ENCODE measurements at places on chromosomes 4 and X.

DNA sequence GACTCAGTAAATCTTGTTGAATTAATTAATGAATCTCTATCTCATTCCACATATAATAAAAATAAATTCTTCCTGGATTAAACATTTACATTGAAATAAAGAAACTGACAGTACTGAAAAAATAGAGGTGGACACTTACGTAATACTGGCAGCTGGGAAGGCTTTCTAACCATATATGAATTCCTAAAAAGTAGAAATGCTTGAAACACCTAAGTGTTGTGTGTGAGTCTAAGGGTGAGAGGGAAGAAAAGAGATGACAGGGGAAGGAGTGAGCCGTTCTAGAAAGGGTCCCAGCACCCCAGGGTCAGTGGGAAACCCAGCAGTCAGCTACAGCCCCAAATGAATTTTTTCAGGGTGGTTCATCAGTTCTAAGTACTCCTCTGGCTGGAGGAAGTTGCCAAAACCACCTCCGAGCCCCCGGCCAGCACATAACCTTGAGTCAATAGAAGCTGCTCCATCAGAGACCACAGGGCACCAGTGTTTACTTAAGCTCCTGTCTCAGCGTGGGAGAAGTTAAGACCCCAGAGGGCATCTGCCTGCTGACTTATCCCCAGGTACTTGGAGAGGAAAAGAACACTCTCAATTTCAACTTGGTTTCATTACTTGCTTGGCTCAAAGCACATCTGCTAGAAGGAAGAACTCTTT, 18.3 kb downstream of the GAB3 start:
- no peak for DNase-seq

GRCh38 chr4:189355590-189355989, 585.1 kb upstream of the FRG1 start:
- no peak for DNase-seq

DNA sequence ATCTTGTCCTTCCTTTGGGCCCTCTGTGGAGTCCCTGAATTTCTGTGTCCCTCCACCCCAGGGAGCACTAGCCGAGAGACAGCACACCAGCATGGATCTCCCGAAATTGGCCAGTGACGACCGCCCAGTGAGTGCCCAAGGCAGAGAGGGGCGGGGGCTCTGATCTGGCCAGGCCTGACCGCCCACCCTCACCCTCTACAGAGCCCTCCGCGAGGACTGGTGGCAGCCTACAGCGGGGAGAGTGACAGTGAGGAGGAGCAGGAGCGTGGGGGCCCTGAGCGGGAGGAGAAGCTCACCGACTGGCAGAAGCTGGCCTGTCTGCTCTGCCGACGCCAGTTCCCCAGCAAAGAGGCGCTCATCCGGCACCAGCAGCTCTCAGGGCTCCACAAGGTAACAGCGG, 8.4 kb upstream of the UBA1 start:
- no peak for DNase-seq

GRCh38 chr4:184817494-184818215, 8.1 kb downstream of the ACSL1 start:
- DNase-seq, result no peak

GRCh38 chr4:142866685-142867084, 20.6 kb upstream of the INPP4B start:
- DNase-seq, result no peak

- no peak for DNase-seq
These were observed 96.0 kb downstream of the RASGEF1B start for GRCh38 chr4:81375745-81376144.

DNA sequence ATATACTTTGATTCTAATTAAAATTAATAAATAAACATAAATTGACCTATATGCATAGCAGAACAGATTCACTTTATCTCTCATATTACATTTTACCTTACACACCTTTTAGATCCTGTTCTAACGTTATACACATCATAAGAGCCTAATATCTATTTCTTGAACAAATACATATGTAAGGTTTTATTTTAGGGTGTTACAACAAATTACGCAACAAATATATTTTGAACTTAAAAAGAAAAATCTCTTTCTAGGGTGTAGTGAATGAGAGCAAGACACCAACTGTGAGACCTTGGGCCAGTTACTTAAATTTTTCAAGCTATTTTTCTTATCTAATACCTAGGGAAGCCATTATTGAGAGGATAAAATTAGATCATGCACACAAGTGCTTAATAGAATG, 191.2 kb downstream of the CFAP299 start:
- DNase-seq, result no peak

DNA sequence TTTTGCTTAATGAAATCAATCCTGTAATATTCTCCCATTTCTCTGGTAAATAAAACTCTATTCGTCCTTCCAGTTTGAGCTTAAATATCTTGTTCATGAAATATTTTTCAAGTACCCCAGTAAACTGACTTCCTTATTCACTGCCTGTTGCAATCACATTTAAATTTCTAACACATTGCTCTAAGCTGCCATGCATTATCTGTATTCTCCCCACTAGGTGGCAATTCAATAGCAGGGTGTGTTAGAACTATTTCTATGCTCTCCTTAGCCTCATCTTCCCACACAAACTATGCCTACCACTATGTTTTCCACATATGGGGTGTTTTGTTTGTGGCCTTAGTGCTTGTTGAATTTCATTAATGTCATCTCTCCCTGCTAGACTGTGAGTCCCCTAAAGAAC, 377.1 kb upstream of the HS3ST1 start:
- no peak for DNase-seq

DNA sequence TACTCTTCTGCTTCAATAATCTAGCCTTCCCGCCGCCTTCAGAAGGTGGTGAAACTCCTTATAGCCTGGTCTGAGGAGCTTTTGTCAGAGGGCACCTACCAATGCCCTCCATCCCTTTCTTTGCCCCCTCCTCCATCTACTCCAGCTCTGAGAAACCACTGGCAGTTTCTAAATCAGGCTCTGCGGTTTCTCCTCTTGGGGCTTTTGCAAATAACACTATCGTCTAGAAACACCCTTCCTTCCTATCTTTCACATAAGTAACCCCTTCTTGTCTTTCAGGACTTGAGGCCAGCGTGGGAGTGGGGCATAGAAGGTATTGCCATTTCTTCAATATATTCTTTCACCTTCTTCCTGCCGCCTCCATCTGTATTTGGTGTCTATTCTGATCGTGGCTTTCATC, 1.2 kb upstream of the EFHC2 start:
- no peak for DNase-seq

DNA sequence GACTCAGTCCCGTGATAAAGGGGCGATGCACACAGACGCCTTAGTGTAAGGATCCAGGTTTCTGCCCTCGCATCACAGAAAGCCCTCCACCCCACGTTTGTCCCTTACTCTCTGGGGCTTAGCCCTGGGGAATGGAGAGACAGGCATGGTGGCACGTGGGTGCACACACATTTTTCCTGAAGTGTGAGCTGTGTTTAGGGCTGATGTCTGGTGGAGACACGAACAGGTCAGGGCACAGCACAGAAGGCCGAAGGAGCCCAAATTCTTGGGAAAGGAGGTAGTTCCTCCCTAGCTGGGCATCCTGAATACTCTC, 84.3 kb upstream of the DHRSX start:
- DNase-seq, result no peak

DNA sequence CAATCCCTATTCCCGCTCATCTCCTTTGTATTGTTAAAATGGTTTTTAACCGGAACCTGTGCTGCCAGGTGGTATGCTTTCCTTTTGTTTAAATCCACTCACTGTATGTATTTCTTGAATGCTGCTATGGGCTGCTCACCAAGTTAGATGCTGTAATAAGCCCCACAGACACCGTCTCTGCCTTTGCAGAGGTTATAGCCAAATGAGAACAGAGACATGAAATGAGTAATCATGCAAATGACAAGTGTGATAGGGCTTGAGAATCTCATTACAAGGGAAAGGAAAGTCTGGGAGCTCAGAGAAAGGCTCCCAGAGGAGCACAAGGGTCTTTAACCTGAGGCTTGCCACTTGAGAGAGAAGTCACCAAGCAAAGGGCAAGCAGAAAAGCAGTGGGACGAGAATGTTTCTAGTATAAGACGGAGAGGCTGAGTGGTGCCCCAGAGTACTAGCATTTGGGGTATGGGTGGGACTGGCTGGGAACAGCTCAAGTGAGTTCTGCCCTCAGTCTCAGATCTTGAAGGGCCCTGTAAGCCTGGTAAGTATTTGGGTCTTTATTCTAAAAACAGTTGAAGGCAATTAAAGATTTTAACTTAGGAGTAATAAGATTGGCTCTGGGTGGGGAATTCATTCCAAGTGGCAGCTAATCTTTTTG, 110.8 kb upstream of the H2AZ1 start:
- DNase-seq, result no peak

DNA sequence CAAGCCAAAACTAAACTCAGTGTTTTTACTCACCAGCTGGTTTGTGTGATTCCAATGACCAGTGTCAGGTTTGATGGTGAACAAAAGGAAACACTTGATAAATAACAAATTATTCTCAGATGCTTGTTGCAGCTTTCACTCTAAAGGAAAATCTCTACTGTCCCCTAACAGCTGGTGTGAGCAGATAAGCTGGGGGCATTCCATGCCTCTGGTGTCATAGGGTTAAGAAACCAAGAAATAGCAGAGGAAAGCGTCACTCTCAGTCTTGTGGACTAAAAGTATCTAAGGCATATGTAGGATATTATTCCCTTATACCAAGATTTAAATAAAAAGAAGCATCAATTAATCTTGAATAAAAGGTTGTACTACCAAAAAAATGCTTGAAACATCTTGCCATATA, 24.3 kb downstream of the TRPC5 start:
- no peak for DNase-seq

- no peak for DNase-seq
These were observed 64.3 kb upstream of the HELT start for GRCh38 chr4:184953971-184954370.

DNA sequence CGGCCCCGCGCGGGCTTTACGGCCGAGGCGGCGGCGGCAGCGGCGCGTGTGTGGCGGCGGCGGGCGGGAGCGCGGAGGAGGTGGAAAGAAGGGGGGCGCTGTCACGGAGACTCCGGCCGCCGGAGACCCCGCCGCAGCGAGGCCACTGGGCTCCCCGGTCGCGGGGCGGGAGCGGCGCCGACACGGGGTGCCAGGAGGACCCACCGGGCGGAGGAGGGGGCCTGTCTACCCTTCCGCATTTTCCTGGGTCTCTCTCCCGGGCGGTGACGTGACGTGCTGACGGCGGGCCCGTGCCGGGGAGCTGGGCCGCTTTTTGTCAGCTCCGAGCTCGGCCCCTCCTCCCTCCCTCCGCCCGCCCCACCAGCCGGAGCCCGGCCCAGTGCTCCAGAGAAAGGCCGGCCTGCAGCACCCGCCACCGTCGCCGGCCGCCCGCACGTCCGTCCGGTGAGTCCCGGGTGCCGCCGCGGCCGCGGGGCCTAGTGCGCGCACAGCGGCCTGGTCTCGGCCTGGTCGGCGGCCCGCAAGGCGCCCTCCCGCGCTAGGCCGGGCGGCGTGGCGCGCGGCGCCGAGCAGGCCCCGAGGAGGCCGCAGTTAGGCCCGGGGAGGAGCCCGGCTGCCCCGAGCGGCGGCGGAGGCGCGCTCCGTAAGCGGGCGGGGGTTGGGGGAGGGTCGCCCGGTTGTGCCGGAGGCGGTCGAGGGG, at the start of gene ZFX:
ZFX (plus strand) TSS at position 379 of the 700 bp plus-strand sequence. CDS start 23,014 bp downstream, outside the sequence.
- no peak for DNase-seq

GRCh38 chrX:76279007-76279406, 106.1 kb downstream of the PBDC1 start:
- DNase-seq, result no peak

GRCh38 chrX:140949233-140949632, 53.2 kb upstream of the SPANXB1 start:
- DNase-seq, result no peak

GRCh38 chr4:172344308-172344938, 531.2 kb downstream of the GALNTL6 start:
- DNase-seq, result no peak

DNA sequence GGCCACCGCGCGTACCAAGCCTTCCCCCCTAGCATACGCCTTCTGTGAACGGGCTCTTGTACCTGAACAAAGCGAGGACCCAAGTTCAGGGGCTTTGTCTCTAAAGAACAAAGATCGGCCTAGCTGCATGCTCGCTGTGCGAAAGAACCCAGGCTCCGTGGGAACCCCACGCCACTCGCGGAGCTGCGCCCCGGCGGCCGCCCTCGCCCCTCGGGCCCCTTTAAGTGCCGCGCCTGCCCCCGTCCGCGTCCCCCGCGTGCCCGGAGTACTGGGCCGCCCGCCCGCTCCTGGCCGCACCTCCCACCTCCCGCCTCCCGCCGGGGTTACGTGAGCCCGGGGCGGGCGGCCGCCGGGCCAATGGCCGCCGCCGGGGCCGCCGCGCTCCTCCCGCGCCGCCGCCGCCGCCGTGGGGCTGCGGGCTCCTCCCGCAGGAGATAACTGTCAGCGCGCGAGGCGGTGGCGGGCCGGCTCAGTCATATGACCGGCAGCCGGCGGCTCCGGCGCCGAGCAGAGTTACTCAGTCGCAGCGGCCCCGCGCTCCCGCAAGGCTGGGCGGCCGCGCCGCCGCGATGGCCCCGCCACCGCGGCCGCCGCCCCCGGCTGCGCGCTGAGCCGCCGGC, at the start of gene FNIP2:
FNIP2 (plus strand) TSS at position 472 of the 620 bp plus-strand sequence. CDS start 187 bp downstream, outside the sequence.
- peak; percentile 55 for DNase-seq

DNA sequence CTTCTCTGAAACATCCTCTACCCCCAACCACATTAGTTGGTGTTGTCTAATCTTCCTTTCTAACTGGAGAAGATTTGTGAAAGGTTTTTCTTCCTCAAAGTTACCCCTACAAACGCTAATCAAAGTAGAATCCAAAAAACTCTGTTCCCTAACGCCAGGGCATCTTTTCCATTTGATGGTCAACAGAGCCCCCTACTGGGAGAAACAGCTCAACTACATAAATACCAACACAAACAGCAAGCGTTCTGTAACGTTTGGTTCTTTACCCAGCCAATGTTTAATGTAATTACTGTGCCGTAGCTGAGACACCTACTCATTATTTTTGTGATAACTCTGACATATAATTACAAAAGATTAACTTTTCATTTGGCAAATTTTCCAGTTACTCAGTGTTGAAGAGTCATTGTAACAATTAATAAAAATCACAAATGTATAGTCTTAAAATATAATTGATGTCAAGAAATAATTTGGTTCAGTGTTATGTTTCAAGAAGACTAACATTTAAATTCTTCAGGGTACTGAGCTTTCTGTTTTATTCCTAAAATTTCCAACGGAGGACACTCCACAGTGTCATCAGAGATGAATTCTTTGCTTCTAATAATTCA, 94.9 kb upstream of the TBC1D9 start:
- no peak for DNase-seq

GRCh38 chr4:17701138-17701839, 80.1 kb downstream of the FAM184B start:
- no peak for DNase-seq
